Activated gamma-delta T cell (primary cell): ENCODE measurements at places on chromosomes 5 and 9.

DNA sequence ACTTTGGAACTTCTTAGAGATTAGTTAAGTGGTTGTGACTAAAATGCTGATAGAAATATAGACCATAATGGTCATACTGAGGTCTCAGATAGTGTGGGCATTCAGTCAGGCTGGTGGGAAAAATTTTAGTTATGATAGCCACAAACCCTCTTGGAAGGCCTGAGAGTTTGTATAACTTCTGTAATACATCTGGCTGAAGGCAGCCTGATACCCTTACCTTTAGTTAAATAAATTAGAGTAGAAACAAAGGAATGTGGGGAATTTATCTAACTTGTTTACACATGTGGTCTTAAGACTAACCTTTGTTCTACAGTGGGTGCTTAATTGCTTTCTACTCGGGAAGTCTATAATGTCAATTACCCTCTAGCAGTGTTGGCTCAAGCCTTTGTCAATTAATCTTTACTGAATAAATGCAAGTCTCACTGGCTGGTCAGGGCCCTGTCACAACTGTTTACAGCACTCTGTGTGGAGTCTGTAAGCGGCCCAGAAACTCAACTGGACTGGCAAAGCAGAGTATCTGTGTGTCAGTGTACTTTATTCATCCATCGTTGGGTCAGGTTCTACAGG, 184.0 kb downstream of the FBXO4 start:
- no peak for DNase-seq

- no peak for DNase-seq
Observed at GRCh38 chr9:69223605-69224004, 49.5 kb downstream of the TJP2 start.

GRCh38 chr9:13911473-13911872, 402.5 kb downstream of the NFIB start:
- no peak for DNase-seq

DNA sequence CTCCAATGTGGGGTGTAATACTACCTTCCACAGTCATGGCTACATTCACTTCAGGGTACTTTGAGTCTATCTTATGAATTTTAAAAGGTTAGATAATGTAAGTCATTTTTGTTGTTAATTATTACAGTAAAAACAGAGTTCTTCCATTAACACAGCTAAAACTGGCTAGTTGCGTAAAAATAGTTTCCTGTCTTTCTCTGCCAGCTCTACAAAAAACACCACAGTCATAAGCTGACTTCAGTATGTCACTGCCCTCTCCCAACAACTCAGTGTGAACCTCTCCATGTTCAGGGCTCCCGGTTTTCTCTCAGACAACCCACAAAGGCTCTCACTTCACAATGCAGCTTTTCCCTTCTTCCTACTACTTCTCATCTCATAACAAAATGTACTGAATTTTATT, 84.8 kb upstream of the ITGA1 start:
- DNase-seq: no peak

- DNase-seq: no peak
Observed at GRCh38 chr5:115932991-115933390, 29.3 kb upstream of the LVRN start.

DNA sequence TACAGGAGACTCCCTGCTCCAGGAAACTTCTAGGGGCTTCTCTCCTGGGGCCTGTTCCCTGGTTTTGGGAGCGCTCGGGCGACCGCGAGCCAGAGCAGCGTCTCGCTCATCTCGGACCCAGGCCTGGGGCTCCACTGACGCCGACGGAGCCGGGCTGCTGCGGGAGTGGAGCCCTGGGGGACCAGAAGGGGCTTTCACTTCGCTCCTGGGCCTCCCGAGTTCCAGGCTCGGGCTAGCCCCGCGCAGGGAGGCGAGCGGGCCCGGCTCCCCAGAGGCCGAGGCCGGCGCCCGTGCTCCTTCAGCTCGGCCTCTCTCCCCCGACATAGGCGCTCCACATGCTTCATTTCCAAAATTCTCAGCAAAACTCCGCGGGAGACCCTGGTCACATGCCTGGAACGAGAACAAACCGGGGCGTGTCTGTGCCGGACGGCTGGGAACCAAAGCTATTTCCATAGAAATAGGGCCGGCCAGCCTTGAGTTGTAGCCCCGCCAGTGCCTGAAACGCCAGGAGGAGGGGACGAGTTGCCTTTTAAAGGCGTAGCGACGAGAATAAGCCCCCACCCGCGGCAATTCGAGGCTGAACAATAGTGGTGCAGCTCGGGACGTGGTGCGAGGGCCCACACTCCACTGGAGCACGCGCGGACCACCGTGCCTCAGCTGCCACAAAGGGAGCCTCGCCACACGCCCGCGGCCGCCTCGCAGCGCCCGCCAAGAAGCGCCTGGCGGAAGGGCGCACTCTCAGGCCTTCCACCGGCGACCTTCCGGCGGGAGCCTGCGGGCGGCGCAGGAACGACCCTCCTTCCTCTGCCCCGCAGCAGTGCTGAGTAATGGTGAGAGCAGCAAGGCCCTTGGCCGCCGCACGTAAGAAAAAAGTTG, 1.1 kb upstream of the G3BP1 start:
- DNase-seq: peak; percentile 59

DNA sequence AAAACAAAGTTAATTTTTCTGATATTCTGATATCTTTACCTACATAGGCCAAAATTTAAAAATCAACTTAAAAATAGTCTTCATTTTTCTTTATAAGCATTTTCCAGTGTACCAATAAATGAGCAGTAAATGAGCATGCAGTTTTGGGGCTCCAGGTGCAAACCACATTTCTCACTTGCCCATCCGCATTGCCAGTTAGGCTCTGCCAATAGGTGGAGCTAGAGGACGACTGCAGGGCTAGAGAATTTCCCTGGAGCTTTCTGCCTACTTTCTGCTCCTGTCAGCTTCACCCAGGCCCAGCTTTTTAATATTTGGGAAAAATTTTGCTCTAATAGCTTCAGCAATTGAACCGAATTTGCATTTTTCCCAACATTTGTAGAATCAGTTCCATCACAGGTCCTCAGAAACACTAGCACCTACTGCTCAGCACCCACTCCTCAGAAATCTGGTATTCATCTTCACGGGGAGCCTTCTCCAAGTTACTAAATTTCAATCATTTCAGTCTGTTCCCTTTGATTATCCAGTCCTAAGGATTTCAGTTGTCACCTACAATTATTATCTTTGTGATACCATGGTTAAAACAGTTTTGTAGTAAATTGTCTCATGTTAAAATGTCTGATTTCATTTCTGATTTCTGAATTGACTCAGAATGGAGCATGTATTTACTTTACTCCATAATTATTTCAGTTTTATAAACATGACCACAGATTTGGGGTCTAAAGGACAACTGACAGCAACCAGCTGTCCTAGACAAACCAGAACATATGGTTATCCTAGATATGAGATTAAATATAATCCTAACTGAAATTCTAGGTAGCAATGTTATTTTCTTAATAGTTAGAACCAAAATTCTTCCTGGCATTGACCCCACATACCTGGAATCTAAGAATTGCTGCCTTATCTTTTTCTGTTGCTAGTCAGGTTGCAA, 104.6 kb upstream of the FAM174A start:
- no peak for DNase-seq

- DNase-seq: no peak
Observed at GRCh38 chr5:173664154-173664526, 47.7 kb upstream of the BOD1 start.

GRCh38 chr9:89278551-89278950, 32.4 kb upstream of the CKS2 start:
- no peak for DNase-seq

DNA sequence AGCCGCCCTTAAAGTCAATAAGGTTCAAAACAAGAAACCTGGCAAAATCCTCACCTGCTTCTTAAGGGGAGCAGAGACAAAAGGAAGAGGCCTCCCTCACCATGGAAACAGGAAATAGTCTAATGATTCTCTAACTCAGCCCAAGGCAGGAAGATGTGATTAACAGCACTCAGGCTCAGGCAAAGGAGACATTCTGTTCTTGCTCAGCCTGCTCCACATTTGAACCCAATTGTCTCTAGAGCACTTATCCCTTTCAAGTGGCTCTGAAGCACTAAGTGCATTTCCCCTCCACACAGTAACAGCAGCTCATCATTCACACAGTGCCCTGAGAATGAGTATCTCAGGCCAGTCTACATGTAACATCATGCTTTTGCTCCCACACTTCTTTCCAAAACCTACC, 72.3 kb downstream of the NIPSNAP3B start:
- no peak for DNase-seq

GRCh38 chr5:54717870-54718269, 200.3 kb downstream of the SNX18 start:
- DNase-seq: no peak
